ENCODE measurements at places on chromosomes 4 and X.

DNA sequence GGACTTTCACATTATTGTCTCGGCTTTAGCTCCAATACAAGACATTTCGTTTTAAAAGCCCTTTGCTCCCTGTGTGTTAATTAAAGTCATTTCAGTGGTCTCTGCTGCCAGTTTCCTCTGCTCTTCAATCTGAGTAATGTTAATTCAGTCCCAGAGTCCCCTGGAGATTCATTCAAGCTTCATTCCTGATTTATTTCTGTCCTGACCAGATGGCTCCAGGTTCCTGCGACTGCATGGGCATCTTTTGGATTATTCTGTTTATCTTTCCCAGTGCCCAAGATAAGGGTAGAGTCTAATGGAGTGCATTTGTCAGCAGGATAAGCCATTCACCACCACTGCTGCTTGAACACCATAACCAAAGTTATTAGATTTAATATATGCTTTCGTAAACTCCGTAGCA, 6.1 kb upstream of the PAGE1 start:
- H3K27me3 ChIP-seq: no peaks in the 10 kb centered on the region
- no peak for DNase-seq
- no peaks in the 10 kb centered on the region for H3K36me3 ChIP-seq
- no peak overlapping the region for H3K4me3 ChIP-seq

- peaks cover 26% of the 10 kb centered on the region for H3K36me3 ChIP-seq
- no peak overlapping the region for H3K4me3 ChIP-seq
- DNase-seq: no peak
- H3K27me3 ChIP-seq: no peaks in the 10 kb centered on the region
These were observed 131.4 kb downstream of the PTTG2 start for GRCh38 chr4:38091636-38092035.

GRCh38 chr4:141896687-141897086, 260.3 kb downstream of the IL15 start:
- no peak overlapping the region for H3K27ac ChIP-seq
- no peak overlapping the region for H3K4me3 ChIP-seq
- DNase-seq: no peak

DNA sequence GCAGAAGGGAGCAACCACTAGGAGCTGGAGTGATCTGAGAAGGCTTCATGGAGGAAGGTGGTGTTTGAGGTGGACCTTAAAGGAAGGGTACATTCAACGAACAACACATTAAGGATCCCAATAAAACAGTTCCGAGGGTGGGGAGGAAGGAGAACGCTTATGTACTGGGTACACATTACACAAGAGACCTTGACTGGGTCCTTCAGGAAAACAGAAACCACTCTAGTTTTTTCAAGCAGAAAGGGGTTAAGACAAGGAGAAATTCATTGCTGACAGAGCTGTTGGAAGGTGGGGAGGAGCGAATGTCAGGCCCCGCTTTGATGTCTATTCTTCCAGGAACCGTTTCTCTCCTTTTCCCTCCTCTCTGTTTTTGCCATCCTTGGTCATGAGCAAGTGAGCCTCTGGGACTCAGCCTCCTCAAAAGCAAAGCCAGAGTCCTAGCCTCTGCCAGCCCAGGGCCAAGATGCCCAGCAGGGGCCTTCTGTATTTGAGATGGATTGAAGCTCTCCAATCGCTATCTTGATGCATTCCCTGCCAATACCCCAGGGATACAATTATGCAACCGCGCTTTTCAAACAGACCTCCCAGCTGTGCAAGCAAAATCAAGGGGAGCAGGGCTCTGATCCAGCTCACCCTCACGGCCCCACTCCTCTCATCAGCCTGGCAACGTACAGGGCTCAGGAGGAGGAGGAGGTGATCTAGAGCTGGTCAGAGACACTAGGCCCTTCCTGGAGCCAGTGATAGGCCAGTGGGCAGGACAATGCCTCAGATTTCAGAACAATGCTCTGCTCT, 48.4 kb downstream of the ZBTB49 start:
- no peak for DNase-seq
- H3K27ac ChIP-seq: no peak overlapping the region
- H3K36me3 ChIP-seq: no peaks in the 10 kb centered on the region

DNA sequence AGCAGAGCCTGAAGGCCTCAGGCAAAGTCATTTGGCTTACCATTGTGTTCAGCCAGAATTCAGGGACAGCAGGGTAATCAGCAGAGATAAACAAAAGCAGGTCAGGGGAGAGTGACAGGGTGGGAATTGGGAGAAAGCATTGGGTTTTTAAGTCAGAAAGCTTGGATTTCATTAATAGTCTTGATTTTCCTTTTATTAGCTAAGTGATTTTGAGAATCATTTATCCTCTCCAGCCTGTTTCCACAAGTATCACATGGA, 410.1 kb downstream of the HNRNPD start:
- DNase-seq: no peak
- H3K4me3 ChIP-seq: no peak overlapping the region
- no peaks in the 10 kb centered on the region for H3K4me1 ChIP-seq

- no peak for DNase-seq
- no peak overlapping the region for H3K27ac ChIP-seq
- H3K27me3 ChIP-seq: no peaks in the 10 kb centered on the region
- no peak overlapping the region for H3K4me3 ChIP-seq
- H3K36me3 ChIP-seq: peaks cover 12% of the 10 kb centered on the region
These were observed 115.1 kb downstream of the SOWAHB start for GRCh38 chr4:76782837-76783236.

DNA sequence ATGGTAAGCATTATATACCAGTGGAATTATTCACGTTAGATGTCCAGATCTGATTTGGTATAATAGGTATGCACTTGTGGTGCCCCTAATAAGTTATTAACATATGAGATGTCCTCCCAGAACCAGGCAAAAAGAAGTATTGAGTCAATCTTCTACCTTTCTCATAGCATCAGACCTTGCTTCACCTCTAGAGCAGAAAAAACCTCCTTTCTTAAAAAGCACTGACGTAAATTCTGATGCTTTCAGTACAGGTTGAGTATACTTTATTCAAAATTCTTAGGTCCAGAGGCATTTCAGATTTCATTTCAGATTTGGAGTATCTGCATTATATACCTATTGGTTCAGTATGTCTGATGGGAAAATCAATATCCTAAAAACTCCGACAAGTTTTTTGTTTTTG, 22.4 kb downstream of the LEF1 start:
- H3K4me1 ChIP-seq: no peaks in the 10 kb centered on the region
- no peak for DNase-seq
- no peaks in the 10 kb centered on the region for H3K36me3 ChIP-seq

DNA sequence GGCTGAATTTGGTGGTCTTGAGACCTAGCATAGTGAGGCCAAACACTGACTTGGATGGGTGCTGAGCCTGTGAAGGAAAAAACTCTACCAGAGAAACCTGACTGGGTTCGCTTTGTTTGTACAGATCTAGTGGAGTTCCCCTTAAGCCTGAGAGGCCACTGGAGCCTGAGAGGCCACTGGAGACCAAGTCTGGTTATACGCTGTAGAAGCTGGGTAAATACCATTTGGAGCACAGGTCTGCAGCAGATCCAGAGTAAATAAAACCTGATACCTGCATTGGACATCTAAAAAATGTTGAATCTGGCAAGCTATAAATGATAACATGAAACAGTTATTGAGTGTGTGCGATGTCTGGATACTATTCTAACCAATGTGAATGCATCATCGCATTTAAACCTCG, 104.3 kb upstream of the IGSF1 start:
- no peaks in the 10 kb centered on the region for H3K4me1 ChIP-seq
- no peaks in the 10 kb centered on the region for H3K36me3 ChIP-seq
- no peak for DNase-seq
- H3K4me3 ChIP-seq: no peak overlapping the region

DNA sequence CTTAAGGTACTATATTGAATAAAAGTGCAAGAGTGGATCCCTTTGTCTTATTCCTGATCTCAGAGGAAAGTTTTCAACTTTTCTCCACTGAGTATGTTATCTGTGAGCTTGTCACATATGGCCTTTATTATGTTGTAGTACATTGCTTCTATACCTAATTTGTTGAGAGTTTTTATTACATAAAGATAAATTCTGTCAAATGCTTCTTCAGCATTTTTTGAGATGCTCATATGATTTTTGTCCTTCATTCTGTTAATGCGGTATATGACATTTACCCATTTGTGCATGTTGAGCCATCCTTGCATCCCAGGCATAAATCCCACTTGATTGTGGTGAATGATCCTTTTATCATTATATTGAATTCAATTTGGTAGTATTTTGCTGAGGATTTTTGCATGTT, 11.0 kb downstream of the SLC25A31 start:
- H3K36me3 ChIP-seq: no peaks in the 10 kb centered on the region
- no peaks in the 10 kb centered on the region for H3K4me1 ChIP-seq
- no peak overlapping the region for H3K27ac ChIP-seq

GRCh38 chr4:73034896-73035295, 34.6 kb downstream of the COX18 start:
- H3K4me1 ChIP-seq: no peaks in the 10 kb centered on the region
- no peak overlapping the region for H3K4me3 ChIP-seq
- no peak overlapping the region for H3K27ac ChIP-seq
- no peaks in the 10 kb centered on the region for H3K27me3 ChIP-seq

GRCh38 chr4:107870916-107871786, 46.4 kb downstream of the SGMS2 start:
- H3K36me3 ChIP-seq: no peaks in the 10 kb centered on the region
- H3K27me3 ChIP-seq: no peaks in the 10 kb centered on the region
- no peak overlapping the region for H3K4me3 ChIP-seq
- peaks cover 13% of the 10 kb centered on the region for H3K4me1 ChIP-seq
- DNase-seq: no peak

DNA sequence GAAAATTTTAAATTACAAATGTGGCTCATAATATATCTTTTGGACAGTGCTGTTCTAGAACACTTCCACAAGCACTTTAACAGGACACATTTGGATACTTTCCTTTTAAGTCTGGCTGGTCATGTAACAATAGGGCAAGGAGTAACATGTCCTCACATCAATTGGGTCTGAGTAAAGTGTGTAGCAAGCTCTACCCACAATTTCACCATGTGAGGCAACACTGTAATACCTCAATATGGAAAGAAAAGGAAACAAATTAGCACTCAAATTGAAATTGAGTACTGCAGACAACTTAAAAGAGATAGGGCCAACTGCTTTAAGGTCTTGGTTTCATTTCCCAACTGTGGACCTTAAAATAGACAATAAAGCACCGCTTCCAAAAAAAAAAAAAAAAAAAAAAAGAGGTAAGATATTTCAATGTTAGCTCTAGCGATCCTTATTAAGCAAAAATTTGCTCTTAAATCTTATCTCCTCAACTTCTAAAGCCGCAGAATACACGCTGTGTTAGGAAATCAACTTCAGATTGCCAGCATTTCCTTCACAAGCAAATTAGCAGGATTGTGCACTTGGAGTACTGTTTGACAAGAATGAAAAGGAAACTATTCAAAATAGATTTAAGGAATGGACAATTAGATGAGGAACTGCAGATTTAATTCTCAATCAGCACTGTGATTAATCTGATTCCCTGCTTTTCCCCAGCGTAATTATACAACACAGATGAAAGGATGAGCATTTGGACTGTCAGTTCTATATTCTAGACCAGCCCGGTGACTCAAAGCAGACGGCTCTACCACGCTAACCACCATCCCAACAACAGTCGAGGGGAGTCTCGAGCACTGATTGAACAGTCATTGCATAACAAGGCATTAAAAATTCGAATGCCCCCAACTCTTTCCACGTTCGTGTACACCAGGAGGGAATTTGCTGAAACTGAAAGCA, 1.6 kb downstream of the CASK start:
- DNase-seq: no peak
- H3K4me3 ChIP-seq: peak overlapping the region; percentile 63
- H3K27me3 ChIP-seq: no peaks in the 10 kb centered on the region
- peaks cover 3% of the 10 kb centered on the region for H3K4me1 ChIP-seq
- peak overlapping the region; percentile 75 for H3K27ac ChIP-seq
- no peaks in the 10 kb centered on the region for H3K36me3 ChIP-seq

DNA sequence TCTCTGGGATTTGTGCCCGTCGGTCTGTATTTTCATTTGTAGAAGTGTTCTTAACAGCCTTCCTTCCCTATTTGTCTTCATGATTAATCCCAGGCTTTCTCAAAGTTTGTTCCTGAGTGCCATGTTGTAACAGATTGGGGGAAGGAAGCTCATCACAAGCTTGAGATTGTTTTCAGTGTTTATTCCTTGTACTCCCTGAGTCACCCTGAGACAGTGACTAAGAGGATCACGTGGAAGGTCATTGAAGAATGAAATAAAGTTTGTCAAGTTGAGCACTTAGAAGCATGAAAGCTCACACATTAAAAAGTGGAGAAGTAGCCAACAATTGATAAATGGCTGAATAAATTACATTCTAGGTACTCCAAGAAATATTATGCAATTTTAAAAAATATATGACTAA, 153.5 kb upstream of the FAM241A start:
- H3K4me1 ChIP-seq: peaks cover 5% of the 10 kb centered on the region
- H3K27me3 ChIP-seq: no peaks in the 10 kb centered on the region

- H3K27ac ChIP-seq: peak overlapping the region; percentile 39
- no peak overlapping the region for H3K4me3 ChIP-seq
- no peaks in the 10 kb centered on the region for H3K27me3 ChIP-seq
- no peak for DNase-seq
- peaks cover 9% of the 10 kb centered on the region for H3K4me1 ChIP-seq
These were observed 34.9 kb upstream of the SLC25A4 start for GRCh38 chr4:185108185-185108584.

GRCh38 chr4:128294464-128294863, 6.9 kb upstream of the PGRMC2 start:
- no peak for DNase-seq
- no peaks in the 10 kb centered on the region for H3K36me3 ChIP-seq
- no peaks in the 10 kb centered on the region for H3K4me1 ChIP-seq
- H3K27ac ChIP-seq: no peak overlapping the region
- H3K27me3 ChIP-seq: no peaks in the 10 kb centered on the region
- H3K4me3 ChIP-seq: no peak overlapping the region

DNA sequence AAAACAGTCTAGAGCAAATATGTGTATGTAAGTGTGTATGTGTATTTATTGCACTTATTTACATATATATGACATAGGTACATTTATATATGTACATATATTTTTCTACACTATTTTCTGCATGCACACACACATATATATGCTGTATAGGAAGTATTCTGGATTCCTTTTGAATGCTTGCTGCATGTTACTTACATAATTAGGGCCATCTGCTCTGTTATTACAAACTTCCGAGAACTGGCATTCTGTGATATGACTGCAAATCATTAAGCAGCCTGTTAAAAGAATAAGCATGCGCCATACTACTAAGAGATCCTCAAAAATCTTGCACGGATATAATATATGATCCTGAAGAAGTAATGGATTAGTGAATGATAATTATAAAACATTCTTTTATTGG, 1157.6 kb upstream of the TENM3 start:
- H3K4me1 ChIP-seq: no peaks in the 10 kb centered on the region
- no peak overlapping the region for H3K4me3 ChIP-seq
- H3K36me3 ChIP-seq: no peaks in the 10 kb centered on the region
- no peak overlapping the region for H3K27ac ChIP-seq
- DNase-seq: no peak
- H3K27me3 ChIP-seq: no peaks in the 10 kb centered on the region
